ENCODE measurements at places on chromosomes 7 and 10.
A peak's percentile ranks its signal among the peaks of the same experiment; 100 is the strongest.

GRCh38 chr10:84291384-84291783 is 37.0 kb upstream of the CCSER2 start:
- no peak for DNase-seq

DNA sequence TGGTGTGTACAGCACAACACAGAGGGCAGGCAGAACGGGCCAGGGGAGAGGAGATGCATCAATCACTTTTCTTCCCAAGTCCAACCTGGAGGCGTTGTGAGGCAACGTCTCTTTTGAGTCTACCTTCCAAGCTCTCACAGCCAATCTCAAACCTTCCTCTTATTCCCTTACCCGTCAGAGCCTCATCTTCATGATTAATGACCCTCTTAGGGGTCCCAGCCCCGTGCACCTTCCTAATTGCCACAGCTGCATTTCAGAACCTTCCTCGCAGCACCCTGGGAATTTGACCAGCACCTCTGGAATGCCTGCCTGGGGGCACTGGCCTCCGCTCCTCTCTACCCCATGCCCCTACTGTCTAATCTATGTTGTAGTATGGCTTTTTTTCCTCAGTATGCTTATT is 169.3 kb upstream of the PRR15 start:
- no peak for DNase-seq

DNA sequence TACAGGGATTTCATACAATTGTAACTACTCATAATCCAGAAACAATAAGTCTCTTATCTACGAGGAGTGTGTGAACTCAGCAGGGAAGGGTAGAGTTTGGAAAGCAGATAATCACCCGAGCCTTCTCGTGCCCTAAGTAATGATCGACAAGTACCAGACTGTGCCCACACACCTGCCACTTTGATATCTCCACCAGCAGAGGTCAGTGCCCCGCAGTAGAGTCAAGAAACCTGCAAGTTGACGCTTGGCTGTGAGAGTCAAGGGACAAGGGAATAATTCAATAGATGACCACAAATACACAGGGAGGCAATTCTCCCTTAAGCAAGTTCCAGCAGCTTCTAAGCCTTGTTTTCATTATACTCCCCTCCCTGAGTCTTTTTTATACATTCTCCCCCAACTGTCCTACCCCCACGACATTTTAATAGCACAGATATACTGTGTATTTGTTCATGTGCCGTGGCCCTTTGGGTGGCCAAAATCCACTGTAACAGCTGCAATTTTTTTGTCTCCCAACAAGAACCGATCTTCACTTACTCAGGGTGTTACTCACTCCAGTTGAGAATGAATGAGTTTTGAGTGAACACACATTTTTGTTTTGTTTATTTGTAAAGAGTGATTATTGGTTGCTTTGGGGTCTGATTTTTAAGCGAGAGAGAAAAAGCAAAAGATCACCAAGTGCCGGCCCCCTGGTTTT is 106.9 kb upstream of the RHEB start:
- DNase-seq: no peak

GRCh38 chr7:786472-787255 is 45.6 kb upstream of the SUN1 start:
- peak; percentile 81 for DNase-seq

GRCh38 chr7:4713183-4713784 is 31.2 kb downstream of the FOXK1 start:
- DNase-seq: no peak

GRCh38 chr7:42074076-42074475 is 162.9 kb downstream of the GLI3 start:
- no peak for DNase-seq

DNA sequence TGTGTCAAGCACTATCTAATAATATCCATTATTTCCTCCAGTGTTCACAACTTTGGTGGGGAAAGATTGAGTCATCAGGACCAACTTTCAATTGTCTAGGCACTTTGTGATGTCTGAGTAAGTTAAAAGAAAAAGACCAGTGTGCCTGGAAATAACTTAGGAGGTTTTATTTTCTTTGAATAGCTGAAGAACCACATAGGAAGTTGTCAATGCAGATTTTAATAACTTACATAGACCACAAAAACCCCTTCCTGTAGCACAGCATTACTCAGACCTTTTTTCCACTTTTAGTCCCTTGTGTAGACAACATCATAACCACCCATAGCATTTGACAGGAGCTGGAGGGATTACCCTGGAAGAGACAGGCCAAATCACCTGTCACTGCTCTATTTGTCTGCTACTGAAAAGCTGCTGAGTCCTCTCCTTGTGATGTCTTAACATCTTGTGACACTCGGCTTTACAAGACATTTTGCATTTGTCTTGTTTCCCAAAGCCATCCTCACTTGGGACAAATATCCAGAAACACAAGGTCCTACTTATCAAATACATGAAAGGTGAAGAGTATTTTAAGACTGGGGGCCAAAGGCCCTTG is 241.5 kb upstream of the PTER start:
- no peak for DNase-seq

- no peak for DNase-seq
Measured at GRCh38 chr7:98212532-98213041, 1.3 kb downstream of the BHLHA15 start.

DNA sequence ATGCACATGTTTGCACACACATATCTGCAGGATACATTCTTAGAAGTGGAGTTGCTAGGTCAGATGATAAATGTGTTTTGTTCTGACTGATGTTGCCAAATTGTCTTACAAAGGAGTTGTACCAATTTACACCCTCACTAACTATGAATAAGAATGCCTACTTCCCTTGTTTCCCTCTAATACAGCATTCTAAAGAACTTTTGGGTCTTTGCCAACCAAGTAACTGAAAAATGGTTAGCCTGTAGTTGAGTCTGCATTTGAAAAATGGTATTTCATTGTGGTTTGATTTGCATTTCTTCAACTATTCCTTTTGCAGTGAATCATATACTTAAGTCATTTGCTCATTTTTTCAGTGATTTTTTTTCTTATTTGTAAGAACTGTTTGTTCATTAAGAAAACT is 48.4 kb downstream of the TMEM26 start:
- no peak for DNase-seq

DNA sequence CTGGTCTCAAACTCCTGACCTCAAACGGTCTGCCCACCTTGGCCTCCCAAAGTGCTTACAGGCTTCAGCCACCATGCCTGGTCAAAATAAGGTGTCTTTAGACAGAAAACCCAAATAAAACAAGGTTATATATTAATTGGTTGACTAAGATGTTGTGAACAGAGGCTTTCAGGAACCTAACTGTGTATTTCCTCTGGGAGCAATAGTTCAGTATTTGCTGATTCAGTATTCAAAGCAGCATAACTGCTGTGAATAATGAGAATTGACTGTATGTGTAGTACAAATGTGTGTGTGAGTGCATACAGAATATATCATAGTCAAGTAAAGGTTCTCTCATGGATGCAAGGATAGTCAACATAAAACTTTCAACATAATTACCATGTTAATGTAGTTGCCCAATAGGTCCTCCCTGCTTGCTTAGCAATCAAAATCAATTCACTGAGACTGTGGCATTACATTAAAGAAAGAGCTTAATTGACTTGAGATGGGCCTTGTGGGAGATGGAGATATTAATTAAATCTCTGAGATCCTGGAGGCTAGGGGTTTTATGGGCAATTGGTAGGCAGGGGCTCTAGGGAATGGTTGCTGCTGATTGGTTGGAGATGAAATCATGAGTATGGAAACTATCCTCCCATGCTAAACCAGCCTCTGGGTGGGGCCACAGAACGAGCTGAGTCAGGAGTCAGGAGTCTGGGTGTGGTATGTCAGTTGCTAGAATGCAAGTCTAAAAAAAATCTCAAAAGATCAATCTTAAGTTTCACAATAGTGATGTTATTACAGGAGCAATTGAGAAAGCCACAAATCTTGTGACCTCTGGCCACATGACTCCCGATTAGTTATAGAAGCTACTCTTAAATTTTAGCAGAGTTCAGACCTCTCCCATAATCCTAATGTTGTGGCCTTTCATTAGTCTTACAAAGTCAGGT is 162.7 kb downstream of the AKR1D1 start:
- no peak for DNase-seq

GRCh38 chr7:52410032-52410431 is 625.4 kb upstream of the POM121L12 start:
- no peak for DNase-seq

DNA sequence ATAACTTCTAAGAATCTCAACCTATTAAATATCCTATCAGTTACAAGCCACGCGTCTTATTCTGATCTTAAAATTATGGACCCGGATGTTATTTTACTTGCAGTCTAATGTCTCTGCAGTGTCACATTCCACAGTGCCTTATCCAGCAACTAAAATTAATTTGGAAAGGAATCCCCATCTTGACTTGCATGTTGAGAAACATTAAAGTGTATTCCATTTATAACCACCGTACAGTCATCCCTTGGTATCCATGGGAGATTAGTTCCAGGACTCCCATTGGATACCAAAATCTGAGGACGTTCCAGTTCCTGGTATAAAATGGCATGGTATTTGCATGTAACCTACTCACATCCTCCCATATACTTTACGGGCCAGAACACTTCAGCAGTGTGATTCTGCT is 194.7 kb downstream of the ARHGAP21 start:
- no peak for DNase-seq

DNA sequence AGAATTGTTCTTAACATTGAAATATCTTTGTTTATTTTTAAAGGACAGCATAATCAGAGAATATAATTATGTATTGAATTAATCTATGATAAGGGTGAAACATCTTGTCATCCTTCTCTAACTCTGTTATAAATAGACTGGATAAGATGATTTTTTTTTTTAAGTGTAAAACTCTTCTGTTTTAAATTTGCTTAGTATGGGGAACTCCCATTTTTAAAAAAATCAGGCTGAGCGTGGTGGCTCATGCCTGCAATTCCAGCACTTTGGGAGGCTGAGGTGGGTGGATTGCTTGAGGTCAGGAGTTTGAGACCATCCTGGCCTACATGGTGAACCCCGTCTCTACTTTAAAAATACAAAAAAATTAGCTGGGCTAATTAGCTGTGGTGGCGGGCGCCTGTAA is 9.4 kb upstream of the HERC4 start:
- no peak for DNase-seq

- no peak for DNase-seq
Measured at GRCh38 chr7:114929570-114929969, 7.7 kb downstream of the MDFIC start.

DNA sequence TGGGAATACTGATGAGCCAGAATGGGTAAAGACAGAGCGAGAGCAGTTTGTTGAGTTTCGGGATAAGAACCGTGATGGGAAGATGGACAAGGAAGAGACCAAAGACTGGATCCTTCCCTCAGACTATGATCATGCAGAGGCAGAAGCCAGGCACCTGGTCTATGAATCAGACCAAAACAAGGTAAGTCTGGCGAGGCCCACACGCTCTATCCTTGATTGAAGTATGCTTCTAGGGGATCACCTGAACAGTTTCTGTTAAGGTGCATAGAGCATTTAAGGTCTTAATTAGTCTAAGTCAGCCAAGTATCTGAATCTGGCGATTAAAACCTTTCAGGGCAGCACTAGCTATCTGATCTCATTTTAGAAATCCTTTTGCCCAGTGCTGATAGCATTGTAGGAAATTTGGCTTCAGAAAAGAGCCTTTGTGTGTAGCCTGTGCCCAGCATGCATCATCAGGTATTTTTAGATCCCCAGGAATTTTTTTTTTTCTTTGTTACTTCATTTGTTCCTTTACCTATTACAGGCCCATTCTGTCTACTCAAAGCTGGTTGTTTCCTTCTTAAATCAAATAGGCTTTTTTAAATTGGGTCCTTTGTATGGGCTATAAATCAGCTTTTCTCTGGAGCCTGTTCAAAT is 8.0 kb downstream of the OPN1SW start:
- DNase-seq: no peak

- DNase-seq: no peak
Measured at GRCh38 chr10:10755490-10755889, 262.2 kb upstream of the CELF2 start.

GRCh38 chr10:33803248-33803647 is 468.8 kb upstream of the NRP1 start:
- DNase-seq: no peak

GRCh38 chr10:26219676-26220075 is 3.1 kb downstream of the GAD2 start:
- DNase-seq: no peak

GRCh38 chr7:29893351-29893965 is 87.2 kb downstream of the WIPF3 start:
- DNase-seq: no peak

DNA sequence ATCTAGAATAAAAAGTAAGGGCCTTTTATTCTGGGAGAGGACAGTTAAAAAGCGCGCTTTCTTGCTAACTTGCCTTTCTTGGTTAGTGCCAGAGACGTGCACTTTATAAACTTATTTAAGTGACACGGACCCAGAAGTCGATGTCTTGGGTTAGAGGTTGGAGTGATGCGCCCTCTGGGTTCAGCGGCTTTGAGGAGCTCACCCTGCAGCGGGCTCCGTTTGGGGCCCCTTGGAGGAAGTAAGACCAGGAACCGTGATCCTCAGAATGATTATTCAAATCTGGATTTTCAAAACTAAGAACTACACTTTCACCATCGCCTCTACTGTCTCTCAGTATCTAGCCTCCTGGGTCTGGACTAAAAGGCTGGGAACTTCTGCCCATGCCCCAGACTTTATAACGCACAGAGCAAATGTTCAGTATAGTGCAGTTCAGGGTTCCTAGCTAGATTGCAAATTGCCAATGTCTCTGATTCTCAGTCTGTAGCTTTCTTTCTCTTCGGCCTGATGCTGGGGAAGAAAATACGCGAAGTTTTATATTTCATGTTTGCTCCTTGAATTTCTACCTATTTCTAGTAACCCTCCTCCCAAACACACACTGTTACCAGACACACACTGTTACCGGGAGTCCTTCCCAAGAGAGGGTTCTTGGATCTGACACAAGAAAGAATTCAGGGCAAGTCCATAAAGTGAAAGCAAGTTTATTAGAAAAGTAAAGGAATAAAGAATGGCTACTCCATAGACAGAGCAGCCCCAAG is 18.6 kb upstream of the SMO start:
- no peak for DNase-seq

DNA sequence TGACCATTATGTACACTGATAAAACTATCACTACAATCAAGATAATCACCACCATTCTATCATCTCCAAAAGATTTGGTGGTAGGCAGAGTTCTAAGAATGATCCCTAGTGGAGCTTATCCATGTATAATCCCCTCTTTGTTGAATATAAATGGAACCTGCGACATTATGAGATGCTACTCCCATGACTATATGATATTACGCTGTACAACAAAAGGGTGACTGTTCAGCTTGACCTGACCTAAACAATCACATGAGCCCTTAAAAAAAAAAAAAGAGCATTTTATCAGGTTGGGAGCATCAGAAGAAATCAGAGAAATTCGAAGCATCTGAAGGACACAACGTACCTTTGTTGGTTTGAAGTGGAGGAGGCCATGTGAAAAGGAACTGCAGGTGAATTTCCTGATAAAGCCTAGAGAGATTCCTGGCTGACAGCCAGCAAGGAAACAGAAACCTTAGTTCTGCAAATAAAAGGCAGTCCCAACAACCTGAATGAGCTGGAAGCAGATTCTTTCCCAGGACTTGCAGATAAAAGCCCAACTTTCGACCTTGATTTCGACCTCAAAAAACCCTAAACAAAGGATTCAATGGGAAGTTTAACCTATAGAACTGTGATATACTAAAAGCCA is 270.7 kb downstream of the ADRA2A start:
- DNase-seq: no peak

GRCh38 chr10:98074315-98074911 is 44.0 kb upstream of the CRTAC1 start:
- DNase-seq: no peak
